ENCODE measurements at places on chromosomes 2 and 18.

GRCh38 chr2:141348481-141348880 is 782.3 kb downstream of the LRP1B start:
- DNase-seq, result no peak

GRCh38 chr2:120842456-120843439 is 107.1 kb downstream of the GLI2 start:
- no peak for DNase-seq

DNA sequence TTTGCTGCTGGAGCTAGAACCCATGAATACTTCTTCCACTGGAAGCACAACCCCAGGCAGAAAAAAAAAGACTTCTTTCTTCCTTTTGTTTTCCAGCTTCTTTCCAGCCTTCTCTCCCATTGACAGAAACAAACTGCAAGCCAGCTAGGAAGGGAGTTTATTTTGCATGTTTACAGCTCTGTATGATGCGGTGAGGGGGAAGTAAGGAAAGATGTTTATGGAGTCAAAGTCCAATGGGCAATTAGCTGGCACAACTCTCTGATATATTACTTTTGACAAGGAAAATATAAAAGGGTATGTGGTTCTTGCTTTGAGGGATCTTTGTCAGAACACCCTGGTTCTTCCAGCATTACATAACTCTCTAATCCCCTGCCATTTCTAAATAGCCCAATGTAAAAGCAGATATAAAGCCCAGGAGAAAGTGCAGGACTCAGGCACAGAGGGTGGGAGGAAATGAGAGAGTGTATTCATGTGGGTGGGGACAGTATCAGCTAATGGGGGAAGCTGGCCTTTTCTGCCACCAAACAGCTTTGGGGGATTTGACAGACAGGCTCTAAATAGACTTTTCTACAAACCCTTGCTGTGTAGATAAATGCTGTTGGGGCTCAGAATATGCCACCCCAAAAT is 9.3 kb upstream of the NMS start:
- DNase-seq, result no peak

- DNase-seq, result no peak
Measured at GRCh38 chr2:200263279-200263678, 43.2 kb upstream of the SPATS2L start.

DNA sequence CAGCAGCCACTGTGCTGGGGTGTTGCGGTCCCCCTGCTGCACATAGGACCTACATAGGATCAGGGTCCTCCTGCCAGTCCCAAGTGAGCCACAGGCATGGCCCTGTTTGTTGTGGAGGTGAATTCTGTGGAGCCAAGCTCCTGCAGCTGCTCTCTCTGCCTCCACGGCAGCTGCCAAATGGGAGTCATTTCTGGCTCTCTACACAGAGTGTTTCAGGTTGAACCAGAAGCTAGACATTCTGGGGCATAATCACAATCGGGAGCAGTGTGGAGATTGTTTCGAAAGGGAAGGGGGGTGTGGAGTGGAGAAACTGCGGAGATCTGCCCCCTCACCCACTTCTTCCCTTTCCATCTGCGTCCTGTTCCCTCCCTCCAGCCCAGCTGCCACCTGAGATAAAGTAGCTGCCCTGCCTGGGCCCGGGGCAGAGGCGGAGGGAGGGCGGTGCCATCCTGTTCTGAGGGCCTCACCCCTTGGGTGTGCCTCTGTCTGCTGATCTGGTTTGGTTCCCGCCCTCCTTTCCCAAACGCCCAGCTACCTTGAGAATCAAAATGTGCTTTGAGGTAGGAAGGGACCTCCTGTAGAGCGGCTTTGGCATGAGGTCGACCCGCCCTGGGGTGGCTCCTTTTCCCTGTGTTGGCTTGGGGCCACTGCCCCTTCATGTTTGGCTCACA is 139.4 kb downstream of the WDSUB1 start:
- peak; percentile 93 for DNase-seq

- no peak for DNase-seq
Measured at GRCh38 chr18:48723016-48723415, 184.2 kb downstream of the CTIF start.

GRCh38 chr2:160720098-160720497 is 226.5 kb upstream of the RBMS1 start:
- DNase-seq, result no peak

DNA sequence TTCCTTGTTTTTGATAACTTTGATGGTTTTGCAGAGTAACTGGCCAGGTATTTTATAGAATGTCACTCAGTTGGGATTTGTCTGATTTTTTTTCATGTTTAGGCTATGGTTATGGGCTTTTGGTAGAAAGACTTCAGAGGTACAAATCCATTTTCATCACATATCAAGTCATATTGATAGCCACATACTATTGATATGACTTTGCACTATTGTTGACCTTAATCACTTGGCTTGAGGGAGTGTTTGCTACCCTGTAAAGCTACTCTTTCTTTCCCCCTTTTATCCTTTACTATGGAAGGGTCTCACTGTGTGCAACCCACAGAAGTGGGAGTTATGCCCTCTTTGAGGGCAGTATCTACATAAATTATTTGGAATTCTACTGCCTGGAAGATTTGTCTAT is 109.8 kb downstream of the BABAM2 start:
- DNase-seq, result no peak

DNA sequence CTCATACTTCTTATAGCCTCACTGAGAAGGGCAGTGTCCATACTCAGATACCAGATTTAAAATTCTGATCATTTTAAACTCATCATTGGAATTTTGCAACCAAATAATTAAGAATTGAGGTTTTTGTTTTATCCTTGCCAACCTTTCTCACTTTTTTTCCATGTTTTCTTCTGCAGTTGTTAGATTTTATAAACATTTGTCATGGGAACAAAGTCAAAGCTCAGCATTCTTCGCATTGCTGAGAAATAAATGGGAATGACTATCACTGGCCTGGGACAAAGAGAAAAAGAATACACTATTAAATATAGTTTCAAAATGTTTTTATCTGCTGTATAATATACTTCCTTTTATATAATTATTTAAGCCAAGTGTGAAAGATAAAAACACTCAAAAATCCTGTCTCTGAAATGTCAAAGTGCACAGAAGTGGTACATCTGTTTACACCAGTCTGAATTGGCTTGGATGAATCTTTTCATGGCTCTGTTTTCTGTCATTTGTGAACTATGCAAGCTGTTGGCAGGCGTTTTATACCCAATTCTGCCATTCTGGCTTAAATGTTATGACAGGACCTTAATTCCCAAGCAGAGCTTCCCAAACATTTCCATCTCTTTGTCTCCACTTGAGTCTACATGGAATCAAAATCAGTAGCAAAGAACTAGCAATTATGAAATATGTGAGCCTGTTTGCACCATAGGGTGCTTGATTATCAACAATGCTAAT is 249.3 kb upstream of the SYT4 start:
- no peak for DNase-seq

DNA sequence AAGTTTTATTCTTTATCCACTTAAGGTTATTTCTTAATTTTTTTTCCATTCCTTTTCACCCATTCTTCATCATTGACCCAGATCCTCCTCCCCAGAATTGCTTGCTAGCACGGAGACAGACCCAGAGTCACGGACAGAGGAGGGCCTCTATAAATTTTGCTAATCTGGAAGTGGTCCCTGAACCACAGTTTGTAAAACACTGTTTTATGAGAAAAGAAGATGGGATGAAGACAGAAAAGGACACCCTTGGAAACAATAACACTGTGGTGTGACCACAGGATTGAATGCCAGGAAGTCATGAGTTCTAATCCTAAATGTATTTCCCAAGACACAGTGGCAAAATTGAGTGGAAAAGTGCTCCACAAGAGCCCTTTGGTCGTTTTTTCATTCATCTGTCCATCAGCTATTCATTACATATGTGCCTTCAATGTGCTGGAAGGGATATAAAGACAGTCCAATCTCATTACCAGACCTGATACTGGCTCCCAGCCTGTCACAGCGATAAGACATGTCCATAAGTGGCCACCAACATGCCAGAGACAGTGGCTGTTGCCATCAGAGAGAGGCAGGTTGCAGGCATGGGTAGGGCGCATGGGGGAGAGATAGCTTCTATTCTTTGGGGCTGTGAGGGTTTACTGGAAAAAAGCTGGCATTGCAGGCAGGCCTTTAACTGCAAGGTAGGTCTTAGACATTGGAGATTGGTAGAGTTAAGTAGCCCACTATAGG is 175.2 kb upstream of the ALPP start:
- DNase-seq, result no peak

DNA sequence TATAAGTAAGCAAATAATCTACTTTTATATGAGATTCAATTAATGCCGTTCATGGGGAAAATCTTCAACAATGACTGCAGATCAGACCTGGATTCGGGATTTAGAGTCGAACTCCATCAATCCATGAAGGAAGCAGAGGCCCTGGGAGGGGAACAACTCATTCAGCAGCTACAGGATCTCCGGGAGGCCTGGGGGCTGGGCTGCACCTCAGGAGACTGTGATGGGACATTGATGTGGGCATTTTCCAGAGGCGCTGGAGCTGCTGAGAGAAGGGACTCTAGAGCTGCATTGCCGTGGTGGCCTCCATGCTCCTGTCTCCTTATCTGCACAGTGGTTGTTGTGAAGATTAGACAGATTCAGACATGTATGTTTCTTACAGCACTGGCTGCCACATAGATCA is 76.9 kb downstream of the MYT1L start:
- no peak for DNase-seq

GRCh38 chr2:191243154-191243553 is 2.0 kb upstream of the MYO1B start:
- no peak for DNase-seq

GRCh38 chr2:35852-36251 is 10.5 kb downstream of the FAM110C start:
- DNase-seq, result no peak

- DNase-seq, result no peak
Measured at GRCh38 chr2:134782792-134783191, 55.6 kb upstream of the ACMSD start.

GRCh38 chr2:9971105-9971818 is 19.8 kb downstream of the GRHL1 start:
- no peak for DNase-seq

GRCh38 chr2:105582952-105583660 is 161.6 kb upstream of the NCK2 start:
- no peak for DNase-seq

DNA sequence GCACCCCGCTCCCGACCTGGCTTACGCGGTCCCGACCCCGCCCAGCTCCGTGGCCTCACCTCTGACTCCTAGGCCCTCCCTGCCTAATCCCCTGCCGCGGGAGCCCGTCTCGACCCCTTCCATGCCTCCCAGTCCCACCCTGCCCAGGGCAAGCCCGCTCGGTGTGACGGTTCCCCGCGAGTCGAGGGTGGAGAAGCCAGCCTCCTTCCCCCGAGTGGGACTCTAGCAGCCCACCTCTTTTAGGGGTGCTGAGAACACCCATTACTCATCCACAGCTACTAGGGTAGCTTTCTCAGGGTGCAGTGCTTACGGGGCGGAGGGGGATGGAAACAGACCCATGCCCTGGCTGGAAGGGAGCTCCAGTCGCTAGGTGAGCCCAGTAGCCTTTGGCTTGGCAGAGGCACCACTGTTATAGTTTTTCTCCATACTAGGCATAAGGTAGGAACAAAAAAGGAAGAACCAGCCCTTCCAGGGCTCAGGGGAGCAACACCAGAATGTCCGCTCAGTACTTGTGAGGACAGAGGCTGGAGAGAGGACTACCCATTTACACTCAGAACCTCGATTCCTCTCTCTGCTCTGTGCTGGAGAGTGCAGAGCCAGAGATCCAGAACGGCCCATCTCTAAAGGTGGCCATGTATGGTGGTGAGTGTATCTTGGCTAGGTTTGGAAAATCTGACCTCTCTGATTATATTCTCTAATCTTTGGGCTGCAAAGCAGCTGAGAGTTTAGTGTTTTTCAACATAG is 606 bp downstream of the AGBL5 start:
- DNase-seq, result no peak

DNA sequence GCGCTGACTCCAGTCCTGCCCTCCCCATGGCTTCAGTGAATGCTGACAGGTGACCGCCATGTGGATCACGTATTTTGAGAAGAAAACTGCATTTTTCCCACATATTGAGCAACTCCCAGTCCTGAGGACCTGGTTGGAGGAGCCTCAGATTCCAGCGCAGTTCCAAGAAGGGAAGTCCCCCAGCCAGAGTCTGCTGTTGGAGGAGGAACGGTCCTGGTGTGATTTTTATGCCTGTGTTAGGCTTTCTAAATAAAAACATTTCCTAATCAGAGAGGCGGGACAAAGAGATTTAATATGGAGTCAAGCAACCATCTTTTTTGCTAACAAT is 32.3 kb upstream of the COL6A3 start:
- DNase-seq, result no peak

DNA sequence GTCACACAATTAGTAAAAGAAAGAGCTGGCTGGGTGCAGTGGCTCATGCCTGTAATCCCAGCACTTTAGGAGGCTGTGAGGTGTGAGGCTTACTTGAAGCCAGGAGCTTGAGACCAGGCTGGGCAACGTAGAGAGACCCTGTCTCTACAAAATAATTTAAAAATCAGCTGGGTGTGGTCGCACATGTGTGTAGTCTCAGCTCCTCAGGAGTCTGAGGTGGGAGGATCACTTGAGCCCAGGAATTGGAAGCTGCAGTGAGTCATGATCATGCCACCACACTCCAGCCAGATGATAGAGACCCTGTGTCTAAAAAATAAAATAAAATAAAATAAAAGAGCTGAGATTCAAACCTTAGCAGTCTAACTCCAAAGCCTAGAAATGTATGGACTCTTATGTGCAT is 39.0 kb upstream of the NEDD4L start:
- DNase-seq, result no peak

DNA sequence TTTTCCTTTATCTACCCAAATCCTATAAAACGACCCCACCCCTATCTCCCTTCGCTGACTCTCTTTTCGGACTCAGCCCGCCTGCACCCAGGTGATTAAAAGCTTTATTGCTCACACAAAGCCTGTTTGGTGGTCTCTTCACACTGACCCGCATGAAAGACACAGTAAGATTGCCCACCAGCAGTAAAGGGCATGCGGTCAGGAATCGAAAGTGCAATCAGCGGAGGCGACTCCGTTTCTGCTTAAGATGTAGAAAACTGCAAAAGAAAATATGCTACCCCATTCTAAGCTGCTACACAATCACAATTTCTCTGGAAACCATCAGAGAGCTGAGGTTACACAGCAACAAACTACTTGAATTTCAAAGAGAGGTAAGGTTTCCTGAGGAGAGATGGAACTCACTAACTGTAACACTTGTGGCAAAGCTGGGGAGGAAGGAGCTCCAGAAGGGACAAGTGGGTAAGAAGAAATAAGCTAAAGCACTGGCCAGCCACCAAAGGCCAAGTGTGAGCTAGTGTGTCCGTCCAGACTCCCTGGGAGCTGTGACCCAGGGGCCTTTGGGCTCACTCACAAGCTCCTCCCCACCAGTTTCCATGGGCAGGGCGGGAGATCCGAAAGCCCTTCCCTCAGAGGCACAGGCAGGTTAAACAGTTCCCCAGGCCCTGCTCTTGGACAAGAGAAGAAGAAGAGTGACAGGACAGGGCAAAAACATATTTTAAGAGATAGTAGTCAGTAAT is 72.8 kb upstream of the TGFA start:
- peak; percentile 23 for DNase-seq

GRCh38 chr18:27735117-27735516 is 441.8 kb downstream of the CDH2 start:
- no peak for DNase-seq

Data from hematopoietic multipotent progenitor cell treated with erythropoietin and hydrocortisone succinate and interleukin-3 and kit ligand, for 17 days (in vitro differentiated cells).